ENCODE measurements at places on chromosomes 12 and 14. TPM values are rescaled to one million over a fixed set of nuclear protein-coding genes. Genes with fewer than 3 reads are reported as not detected.
A peak's percentile ranks its signal among the peaks of the same experiment; 100 is the strongest.

Gene B3GNT4
- total RNA-seq: 1.8 TPM

Gene DAO
- not detected for total RNA-seq

Gene CCDC177
- not detected for total RNA-seq

Gene LARP4
- total RNA-seq: 73.6 TPM

DNA sequence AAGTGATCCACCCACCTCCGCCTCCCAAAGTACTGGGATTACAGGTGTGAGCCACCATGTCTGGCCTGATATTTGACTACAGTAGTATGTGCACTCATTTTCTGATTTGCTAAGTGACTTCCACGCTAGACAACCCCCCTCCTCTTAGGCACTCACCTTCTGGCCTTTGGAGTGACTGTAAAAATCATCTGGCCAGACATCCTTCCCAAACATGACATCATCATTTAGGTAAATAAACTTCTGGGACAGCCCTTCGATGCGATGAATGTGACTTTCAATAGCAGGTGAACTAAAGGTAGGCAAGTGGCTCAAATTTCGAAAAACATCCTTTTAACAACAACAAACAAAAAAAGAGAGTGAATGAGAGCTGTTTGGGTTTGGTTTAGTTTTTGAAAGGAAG is 30.6 kb upstream of the SYCP3 start:
- DNase-seq: no peak

DNA sequence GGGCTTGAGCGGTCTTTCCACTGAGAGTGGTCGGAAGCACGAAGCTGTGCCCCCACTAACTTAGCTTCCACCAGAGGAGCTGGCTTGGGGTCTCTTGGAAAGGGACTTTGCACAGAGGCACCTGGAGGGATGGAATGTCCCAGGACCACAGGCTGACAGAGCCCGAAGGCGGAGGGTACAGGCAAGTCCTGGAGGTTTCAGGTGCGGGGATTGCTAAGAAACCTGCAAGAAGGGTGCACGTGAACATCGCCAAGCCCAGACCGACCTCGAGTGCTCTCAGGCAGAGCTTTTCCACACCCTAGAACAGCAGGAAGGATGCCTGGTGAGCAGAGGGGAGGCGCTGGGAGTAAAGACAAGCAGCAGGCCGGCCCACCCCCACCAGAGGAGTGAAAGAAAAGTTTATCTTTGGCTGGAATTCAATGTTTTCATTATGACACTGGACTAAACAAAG is 61.6 kb downstream of the SERPINA3 start:
- DNase-seq: peak; percentile 8

GRCh38 chr12:92432724-92433441 is 269.9 kb upstream of the PLEKHG7 start:
- no peak for DNase-seq

- DNase-seq: no peak
Measured at GRCh38 chr14:65373671-65374039, 38.9 kb upstream of the FUT8 start.

Measured in MCF 10A (cell line).